ENCODE measurements at places on chromosomes 7 and 10.

- no peak for DNase-seq
These were observed 215.7 kb downstream of the RELN start for GRCh38 chr7:103773726-103774125.

GRCh38 chr10:42943025-42943818 is 133.6 kb upstream of the RET start:
- no peak for DNase-seq

DNA sequence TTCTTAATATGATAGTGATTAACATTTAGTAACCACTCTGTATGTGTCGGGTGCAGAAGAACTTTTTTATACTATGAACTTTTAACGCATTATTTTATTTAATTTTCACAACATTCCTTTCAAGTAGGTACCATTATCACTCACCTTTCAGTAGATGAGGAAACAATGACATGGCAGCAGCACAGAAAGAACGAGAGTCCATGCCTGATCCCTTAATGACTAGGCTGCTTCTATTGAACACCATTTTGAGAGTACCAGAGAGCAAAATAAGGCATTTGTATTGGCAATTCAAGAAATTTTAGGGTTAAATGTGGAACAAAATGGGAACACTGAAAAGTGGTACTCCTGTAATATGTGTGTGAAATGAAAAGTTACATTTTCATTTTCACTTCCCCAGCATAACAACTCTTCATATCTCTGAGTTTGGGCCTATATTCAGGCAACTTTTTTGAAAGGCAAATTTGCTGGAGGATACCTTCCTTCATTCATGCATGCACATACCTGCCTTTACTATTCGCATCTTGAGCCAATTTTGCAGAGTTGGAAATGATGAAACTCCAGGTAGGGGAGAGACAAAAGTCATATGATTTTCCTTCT is 12.8 kb downstream of the LRRN3 start:
- no peak for DNase-seq

GRCh38 chr10:42991442-42992098 is 85.3 kb upstream of the RET start:
- DNase-seq: no peak

DNA sequence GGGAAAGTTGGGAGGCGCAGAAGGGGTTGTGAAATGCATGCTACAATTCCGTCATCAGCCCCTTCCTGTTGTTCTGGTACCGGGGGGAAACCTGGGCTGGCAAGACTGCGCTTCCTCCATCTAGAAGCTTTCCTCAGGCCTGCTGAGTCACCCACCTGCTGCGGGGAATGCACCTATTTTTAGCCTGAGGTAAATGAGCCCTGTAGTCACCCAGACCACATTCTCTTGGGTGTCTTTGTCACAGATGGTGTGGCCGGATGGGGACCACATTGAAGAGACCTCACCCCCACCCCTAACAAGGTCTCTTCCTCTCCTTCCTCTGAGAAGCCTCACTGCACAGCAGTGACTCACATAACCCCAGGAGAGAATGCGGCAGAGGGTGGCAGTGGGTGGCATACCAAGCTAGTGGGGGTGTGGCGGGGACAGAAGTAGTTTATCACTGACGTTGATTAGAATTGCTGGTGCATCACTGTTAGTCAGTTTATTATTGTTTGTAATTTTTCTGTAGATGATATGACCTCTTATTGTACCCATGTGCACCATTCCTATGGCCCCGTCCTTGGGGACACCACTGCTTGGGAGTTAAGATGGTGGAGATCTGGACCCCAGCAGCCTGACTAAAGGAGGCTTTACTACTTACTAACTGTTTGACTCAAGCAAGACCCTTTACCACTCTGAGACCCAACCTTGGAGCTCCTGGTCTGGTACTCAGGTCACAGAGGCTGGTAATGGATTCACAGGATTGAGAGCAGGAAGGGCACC is 83.0 kb upstream of the DUSP5 start:
- DNase-seq: peak; percentile 91

DNA sequence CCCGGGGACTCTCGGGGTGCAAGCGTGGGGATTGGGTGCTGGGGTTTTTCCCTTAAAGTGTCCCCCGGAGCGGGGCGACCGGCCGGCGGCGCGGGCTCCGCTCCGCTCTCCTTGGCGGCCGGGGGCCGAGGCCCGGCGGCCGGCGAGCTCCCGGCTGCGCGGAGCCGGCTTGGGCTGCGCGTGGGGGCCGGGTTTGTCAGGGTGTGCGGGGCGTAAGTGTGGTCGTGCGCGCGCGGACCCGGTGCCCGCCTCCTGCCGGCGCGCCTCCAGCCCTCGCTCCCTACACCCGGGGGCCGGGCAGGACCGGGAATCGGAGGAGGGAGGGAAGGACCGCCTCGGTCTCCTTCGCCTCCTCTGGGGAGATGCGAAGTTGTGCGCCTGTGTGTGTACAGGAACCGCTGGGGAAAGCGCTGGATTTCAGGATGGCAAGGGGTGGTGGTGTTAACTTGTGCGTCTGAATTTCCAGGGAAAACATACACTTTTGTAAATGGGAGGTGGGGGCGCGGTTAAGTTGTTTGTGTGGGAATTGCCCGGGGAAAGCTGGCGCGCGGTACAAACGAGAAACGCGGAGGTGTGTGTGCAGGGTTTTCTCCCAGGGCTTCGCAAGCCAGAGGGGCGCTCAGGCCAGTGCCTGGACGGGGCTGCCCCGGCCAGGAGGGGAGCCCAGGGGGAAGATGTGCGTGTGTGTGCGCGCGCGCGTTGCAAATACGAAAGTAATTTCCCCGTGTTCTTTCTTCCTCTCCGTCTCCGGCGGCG is 737 bp downstream of the ZMIZ1 start:
- peak; percentile 48 for DNase-seq

GRCh38 chr7:88664630-88665233 is 94.8 kb upstream of the ZNF804B start:
- no peak for DNase-seq
